ENCODE measurements at places on chromosomes 4 and X. TPM values are rescaled to one million over a fixed set of nuclear protein-coding genes. Genes with fewer than 3 reads are reported as not detected.

GRCh38 chr4:146176891-146177290, 1.4 kb downstream of the LSM6 start:
- DNase-seq, result no peak

DNA sequence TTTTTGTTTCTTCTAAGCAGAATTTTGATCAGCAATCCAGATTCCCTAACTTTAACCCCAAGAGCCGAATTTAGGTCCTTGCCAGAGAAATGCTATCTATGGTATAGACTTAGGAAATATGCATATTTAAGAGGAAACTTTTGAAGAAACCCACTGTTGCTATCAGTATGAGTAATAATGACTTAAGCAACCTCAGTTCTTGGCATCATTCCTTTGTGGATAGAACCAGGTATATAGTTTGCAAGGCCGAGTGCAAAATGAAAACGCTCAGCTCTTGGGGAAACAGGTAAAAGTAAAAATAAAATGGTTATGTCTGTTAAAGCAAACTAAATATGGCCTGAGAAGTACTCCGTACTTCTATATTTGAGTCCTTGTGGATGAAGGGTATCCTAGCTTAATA, 78.1 kb downstream of the ARSF start:
- no peak for DNase-seq

FAM199X gene
- polyA plus RNA-seq, result 4.0 TPM

GRCh38 chr4:63459329-63459728, 949.9 kb downstream of the TECRL start:
- no peak for DNase-seq

GRCh38 chrX:96438803-96439202, 245.8 kb upstream of the DIAPH2 start:
- no peak for DNase-seq

DNA sequence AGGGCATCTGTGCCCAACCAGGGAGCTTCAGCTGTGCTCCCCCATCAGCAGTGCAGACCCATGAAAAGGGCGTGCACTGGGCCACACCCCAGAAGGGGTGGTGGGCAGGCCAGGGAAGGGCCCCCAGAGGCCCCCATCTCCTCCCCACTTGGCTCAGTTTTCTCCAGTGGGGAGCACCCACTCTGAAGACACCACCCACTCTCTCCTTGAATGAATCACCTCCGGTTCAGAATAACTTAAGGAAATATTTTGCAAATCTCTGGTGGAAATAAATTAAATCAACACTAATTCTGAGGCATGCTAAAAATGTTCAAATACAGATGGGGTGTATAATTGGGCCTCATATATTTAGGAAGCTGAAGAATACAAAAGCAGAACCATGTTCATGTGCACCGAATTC, 41.3 kb upstream of the PPP2R2C start:
- no peak for DNase-seq

DNA sequence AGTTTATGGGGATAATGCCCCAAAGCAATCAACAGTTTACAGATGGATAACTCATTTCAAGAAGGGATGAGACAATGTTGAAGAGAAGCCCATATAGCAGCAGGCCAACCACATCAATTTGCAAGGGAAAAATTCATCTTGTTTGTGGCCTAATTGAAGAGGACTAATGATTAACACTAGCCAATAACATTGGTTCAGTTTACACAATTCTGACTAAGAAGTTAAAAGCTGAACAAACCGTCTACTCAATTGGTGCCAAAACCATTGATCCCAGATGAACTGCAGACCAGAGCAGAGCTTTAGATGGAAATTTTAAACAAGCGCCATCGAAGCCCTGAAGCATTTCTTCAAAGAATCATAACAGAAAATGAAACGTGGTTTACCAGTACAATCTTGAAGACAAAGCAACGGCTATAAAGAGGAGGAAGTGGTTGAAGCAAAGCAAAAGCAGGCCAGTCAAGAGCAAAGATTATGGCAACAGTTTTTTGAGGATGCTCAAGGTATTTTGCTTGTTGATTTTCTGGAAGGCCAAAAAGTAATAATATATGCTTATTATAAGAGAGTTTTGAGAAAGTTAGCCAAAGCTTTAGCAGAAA, 20.5 kb upstream of the BLTP1 start:
- DNase-seq, result no peak

DNA sequence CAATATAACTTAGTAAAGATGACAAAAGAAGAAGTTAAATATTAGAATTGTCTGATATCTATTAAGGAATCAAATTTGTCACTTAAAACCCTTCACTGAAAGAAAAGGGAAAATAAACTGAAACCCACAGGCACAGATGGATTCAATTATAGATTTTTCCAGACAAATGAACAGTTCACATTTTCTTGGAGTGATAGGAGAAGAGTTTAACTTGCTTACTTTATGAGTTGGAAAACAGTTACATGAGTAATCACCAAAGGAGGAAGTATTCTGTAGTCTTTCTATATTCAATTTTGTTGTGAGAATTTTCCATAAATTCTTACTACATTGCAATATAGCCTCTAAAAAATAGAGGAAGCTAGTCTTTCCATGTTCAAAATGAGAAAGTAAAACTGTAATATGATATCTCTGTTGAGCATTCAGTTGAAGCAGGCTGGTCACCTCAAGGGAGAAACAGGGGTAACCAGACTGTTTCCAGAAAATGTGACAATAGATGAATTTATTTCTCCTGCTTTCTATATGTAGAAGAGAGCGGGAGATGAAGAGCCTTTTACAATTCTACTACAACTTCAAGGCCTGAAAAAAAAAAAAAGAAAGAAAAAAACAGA, 330.3 kb upstream of the EPHA5 start:
- no peak for DNase-seq

MMRN1 gene
- polyA plus RNA-seq, result 143 TPM

DNA sequence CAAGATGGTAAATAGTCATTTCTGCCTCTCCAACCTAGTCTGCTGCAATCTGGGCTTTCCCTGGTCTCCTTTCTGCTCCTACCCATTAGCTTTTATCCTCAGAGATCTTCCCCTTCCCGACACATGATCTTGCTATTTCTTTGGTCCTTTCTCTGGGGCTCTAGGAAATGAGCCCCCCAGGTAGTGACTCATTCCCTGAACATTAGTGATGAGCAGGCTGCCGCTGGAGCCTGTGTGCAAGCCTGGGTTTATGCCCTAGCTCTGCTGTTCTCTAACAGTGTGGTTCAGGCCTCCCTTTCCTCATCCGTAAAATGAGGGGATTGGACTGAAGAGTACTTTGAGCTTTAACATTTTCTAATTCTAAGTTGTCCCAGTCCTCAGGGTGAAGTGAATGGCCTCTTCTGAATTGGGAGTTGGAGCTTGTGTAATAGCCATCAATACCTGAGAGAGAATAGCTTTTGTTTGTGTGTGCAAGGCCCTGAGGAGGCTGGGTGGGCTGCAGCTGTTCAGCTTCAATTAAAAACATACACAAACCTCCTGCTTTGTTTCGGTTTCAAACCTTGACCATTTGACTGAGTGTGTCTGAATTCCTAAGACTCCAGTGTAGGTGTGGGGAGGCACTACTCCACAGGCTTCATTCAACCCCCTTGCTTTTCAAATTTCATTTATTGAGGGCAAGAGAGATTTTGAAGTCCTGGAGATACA, 115.6 kb upstream of the SCML1 start:
- DNase-seq, result no peak

- no peak for DNase-seq
These were observed 2441.7 kb downstream of the ARAP2 start for GRCh38 chr4:33802578-33802977.

DNA sequence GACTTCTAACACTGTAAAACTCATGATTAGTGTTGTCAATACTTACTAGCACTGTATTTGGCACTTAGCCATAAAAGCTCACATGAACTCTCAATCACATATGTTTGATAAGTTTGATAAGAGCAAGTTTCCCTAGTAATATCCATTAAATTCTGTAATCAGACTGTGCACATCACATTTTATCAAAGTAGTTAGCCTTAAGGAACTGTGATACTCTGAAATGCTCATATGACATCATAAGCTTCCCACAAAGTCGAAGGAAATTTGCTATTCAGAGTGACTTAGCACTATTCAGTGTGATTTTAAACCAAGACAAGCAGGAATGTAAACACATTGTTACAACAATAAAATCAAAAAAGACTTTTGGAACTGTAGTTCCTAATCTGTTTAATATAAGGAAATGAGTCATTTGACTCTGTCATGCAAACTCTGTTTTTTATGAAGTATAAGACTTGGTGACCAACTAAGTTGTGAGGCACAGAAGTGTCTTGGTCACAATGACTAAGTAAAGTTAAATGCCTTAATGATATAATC, 6.7 kb downstream of the SLC7A11 start:
- DNase-seq, result peak; percentile 96

CENPE gene
- polyA plus RNA-seq, result 1.3 TPM

DNA sequence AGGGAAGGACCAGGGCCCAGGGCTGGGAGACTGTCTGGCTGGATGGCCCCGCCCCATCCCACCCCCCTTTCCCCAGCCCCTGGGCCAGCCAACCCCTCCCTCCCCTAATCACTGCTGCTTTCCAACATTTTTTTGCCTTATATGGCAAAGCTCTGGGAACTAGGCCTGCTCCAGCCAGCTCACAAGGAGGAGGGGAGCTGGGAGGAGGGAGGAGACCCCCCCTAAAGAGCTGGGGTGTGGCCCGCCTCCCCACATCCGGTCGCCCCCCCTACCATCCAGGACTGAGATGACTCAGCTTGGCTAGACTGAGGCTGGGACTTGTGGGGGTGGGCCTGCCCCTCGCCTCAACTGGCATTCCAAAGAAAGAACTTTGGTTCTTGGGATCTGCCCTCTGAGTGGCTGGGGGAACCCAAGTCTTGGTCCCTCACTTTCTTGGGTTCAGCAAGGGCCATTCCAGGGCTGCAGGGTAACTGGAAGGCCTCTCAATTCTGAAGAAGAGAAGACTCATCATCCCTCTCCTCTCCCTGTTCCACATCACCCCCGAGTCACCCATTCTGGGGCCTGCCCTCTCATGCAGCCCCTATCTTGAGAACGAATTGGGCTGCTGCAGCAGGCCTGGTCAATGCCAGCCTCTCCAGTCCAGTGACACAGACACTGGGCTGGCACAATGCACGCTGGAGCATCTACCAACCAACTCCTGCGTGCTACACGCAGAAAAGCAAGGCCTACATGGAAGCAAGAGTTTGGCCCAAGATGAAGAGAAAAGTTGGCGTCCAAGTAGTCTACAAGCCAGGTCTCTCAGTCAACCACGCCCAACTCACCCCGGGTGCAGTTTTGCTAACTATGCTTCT, 4.8 kb downstream of the FLNA start:
- DNase-seq, result peak; percentile 92

ARL9 gene
- polyA plus RNA-seq, result 0.40 TPM

DNA sequence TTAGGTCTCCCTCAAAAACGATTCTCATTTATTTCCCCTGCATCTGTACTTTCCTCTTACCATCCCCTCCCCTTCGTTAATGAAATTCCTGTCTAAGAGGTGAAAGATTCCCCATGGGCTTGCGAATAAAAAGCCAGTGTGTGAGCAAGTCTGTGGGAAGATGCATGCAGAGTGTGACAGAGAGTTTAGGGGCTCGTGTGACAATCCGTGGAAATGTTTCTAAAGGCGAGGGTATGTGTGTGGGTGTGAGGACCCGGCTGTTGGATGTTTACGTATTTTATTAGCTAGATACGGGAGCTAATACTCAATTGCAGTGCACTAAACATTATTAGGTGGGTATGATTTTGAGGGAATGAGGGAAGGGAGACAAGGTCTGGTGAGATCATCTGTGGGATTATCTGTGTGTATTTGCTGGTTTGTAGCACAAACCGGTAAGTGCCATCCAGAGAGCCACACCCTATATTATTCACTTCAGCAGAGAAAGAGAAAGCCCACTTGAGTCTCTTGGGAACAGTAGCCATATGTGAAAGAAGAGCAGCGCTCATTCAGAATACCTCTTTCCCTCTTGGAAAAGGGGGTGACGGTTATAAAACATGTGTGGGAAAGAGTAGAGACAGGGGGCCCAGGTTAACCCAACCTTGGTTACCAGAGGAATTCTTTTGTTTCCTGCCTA, 893 bp upstream of the HOPX start:
- no peak for DNase-seq

DNA sequence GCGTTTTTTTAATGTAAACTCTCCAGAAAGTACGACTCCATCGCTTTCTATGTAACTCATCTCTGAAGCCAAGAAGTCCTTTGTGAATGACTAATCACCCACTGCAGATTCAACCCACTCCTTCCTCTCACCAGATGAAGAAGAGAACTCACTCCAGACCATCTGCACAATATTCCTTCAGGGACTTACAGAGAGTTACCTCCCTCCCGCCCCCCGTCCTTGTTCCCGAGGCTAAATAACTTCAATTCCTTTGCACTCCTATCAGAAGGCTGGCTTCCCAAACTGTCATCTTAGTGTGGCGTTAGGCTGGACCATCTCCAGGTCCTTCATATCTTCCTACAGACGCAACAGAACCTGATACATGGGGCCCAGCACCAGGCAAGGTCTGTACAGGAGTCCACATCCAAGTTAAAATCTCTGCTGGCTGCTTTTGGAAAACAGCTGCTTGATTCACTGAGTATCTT, 82.4 kb downstream of the AFAP1 start:
- DNase-seq, result peak; percentile 61

GRCh38 chr4:11488657-11489452, 60.2 kb upstream of the HS3ST1 start:
- no peak for DNase-seq

DNA sequence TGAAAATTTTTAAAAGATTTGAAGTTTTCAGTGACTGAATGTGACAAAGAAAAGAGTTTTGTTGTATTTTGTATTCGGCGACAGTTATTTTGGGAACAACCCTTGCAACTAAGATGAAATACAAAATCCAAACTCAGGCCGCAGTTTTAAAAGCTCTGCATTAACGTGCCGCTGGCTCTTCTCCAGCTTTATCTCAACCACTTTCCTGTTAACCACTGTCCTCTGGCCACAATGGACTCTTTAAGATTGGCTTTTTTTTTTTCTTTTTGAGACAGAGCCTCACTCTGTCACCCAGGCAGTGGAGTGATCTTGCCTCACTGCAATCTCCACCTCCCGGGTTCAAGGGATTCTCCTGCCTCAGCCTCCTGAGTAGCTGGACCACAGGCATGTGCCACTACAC, 22.1 kb upstream of the AMTN start:
- no peak for DNase-seq

DNA sequence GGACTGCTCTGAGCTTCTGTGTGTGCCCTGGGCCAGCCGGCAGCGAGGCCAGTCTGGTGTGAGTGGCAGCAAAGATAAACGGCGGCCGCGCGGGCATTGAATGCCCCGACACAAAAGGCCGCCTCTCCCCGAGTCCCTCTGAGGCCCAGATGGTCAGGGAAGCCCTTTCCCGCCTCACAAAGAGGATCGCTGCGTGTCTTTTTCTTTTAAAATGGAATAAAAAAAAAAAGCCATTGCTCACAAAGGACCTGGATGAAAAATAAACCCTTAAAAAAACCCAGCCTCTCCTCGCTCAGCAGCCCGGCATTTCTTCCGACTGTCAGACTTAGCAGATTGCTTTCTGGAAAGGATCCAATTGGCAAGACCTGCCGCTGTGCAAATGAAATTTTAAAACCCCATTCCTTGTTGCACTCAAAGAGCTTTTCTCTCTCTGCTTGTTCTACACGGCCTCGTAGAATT, 578.7 kb downstream of the BCOR start:
- peak; percentile 1 for DNase-seq

DNA sequence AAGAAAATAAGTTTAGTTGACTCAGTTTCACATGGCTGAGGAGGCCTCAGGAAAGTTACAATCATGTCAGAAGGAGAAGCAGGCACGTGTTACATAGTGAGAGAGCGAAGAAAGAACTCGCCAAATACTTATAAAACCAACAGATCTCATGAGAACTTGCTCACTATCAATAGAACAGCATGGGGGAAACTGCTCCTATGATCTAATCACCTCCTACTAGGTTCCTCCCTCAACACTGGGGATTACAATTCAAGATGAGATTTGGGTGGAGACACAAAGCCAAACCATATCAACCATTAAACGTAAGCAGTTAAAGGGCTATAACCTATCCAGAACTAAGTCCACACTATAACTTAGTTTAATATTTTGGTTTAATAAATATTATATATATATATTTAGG, 113.8 kb upstream of the ADGRL3 start:
- no peak for DNase-seq

COX7B2 gene
- polyA plus RNA-seq, result not detected

All from endothelial cell of umbilical vein (primary cell).